ENCODE measurements at places on chromosomes 16 and 17. TPM values are rescaled to one million over a fixed set of nuclear protein-coding genes. Genes with fewer than 3 reads are reported as not detected.

Gene ABCC6
- 0.23 TPM for polyA plus RNA-seq

- no peak for DNase-seq
These were observed 84.8 kb downstream of the MRM1 start for GRCh38 chr17:36686123-36686669.

GRCh38 chr16:80189476-80190175, 351.2 kb upstream of the DYNLRB2 start:
- no peak for DNase-seq

GRCh38 chr17:16036261-16036660, 36.6 kb downstream of the TTC19 start:
- no peak for DNase-seq

DNA sequence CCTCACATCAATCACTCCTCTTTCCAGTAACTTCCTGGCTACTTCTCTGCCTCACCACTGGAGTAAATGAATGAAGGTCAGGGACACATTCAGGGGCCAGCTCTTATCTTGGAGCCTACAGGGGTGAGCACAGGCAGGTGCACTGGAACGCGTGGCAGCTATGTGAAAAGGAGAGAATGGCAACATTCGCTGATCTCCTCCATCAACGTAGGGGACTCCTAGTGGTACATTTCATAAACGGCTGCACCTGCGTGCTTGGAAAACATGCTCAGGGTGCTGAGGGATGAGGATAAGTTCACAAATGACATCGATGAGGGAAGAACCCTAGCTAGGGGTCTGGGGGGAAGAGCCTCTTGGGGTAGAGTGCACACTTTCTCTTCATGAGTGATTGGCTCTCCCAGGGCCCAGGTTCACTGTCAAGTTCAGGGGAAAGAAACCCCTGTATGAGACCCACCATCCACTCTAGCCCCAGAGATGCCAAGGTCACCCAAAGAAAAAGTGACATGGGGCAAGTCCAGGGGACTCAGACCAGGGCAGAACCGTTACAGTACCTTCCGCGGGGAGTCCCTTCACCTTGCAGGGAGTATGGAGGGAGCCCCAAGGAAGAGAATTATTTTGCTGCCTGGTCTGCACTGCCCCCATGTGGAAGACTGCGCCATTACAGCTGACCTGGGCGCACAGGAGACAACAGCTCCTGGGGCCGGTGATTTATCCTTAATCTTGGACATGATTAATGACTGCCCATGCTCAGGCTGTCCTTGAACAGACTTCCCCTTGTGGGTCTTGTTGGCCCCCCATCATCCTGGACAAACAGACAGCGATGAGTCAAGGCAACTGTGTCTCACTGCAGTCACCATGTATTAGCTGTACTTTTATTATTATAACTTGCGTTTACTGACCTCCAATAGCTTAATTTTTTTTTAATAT, 30.1 kb downstream of the VAC14 start:
- peak; percentile 79 for DNase-seq

- no peak for DNase-seq
These were observed 3.8 kb downstream of the TTYH2 start for GRCh38 chr17:74217037-74217730.

DNA sequence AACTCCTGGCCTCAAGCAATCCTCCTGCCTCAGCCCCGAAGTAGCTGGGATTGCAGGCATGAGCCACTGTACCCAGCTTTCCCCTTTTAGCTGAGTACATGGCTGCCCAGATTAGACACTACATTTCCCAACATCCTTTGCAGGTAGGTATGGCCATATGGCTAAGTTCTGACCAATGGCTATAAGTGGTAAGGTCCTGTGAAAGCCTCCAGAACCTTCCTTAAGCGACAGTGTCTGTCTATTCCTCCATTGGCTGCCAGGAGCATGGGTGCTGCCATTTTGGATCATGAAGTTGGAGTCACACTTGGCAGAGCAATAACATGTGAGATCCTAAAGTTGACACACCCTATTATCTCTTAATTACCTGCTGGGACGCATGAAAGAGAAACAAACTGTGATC, 24.4 kb upstream of the CRHR1 start:
- DNase-seq: peak; percentile 52

DNA sequence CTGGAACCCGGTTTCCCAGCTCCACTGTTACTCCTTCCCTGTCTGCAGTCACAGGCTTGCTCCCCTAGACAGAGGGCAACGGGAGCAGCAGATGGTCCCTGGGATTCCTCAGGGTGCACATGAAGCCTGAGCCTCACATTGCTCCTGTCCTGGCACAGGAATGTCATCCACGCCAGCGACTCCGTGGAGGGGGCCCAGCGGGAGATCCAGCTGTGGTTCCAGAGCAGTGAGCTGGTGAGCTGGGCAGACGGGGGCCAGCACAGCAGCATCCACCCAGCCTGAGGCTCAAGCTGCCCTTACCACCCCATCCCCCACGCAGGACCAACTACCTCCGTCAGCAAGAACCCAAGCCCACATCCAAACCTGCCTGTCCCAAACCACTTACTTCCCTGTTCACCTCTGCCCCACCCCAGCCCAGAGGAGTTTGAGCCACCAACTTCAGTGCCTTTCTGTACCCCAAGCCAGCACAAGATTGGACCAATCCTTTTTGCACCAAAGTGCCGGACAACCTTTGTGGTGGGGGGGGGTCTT, 1.6 kb upstream of the DECR2 start:
- DNase-seq: no peak

Gene TOX3
- not detected for polyA plus RNA-seq

- DNase-seq: no peak
These were observed 230.7 kb downstream of the KATNIP start for GRCh38 chr16:27780468-27781194.

DNA sequence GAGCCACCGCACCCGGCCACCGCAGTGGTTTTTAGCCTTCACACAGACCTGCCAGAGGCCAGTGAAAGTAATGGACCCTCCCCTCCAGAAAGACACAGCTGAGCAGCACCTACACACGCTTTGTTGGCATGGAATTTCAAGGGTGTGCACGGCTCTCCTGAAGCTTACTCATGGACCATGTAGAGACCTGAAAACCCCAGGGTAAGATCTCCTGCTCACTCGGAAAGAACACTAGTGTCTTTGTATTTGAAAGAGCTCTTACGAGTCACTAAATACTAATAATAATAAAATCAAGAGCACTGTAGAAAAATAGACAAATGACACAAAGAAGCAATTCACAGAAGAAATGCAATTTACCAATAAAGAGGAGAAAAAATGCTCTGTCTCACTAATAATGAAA, 20.0 kb downstream of the SLC43A2 start:
- no peak for DNase-seq

Gene FBXW10
- 0.03 TPM for polyA plus RNA-seq

Gene DHX58
- polyA plus RNA-seq: 1.2 TPM

All from SK-N-SH (cell line).